LNCaP clone FGC (cell line): ENCODE measurements at places on chromosomes 12 and 14.

DNA sequence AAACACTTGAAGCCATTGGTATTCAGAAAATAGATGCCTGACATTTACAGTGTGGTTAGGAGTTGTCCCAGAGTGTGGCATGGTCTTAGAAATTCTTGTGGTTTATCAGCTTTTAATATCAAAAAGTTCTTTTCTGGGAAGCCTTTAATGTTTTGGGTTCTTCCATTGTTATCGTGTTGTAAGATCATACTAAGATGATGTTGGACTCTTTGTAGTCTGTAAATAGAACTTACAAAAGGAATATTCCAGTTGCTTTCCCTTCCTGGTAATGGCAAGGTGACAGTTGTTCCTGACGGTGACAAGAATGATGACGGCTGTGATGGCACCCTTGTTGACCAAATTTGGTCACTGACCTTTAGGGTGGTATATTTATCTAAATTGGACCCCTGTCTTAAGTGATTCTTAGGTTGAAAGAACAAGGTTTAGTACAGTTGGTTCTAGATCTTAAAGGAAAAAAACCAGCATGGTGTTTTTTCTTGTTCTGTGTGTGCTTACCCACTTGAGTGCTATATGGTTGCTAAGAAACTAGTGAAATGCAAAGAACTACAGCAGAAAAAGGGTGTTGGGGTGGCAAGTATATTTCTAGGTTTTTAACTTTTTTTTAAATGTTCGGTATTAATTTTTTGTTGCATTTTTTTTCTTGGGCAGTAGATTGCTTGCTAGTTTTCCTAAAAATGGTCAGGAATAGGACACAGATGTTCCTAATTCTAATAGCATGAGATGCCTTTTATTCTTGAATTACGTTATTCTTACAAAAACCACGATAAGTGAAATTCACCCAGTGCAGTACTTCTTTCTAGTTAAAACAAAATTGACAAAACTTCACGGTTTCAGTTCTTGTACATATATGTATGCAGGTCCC, 2.1 kb downstream of the ATP2A2 start:
- no peak for DNase-seq

DNA sequence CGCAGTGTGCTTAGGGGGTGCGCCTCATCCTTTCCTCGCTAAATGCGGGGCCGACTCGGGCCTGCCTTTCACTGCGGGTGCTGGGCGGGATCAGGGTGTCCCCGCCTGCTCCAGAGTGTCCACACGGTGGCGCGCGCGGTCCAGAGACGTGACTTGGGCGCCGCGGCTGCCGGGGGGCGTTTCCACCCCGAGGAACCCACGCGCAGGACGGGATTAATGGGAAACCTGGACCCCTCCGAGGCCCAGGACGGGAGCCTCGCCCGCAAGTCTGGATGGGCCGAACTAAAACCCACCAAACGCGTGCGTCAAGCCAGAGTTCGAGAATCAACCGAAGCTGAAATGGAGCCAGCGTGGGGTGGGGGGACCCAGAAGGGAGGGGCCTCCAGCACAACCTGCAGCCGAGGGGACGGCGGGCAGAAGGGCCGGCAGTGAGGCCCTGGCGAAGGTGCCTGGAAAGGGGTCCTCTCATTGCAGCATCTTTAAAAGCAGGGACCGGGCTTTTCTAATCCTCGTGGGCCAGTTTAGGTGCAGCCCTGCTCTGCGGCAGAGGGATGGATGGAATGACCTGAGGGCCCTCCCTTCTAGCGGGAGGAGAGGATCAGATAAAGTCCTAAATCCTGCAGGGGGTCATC, 93.3 kb downstream of the NINJ2 start:
- no peak for DNase-seq

DNA sequence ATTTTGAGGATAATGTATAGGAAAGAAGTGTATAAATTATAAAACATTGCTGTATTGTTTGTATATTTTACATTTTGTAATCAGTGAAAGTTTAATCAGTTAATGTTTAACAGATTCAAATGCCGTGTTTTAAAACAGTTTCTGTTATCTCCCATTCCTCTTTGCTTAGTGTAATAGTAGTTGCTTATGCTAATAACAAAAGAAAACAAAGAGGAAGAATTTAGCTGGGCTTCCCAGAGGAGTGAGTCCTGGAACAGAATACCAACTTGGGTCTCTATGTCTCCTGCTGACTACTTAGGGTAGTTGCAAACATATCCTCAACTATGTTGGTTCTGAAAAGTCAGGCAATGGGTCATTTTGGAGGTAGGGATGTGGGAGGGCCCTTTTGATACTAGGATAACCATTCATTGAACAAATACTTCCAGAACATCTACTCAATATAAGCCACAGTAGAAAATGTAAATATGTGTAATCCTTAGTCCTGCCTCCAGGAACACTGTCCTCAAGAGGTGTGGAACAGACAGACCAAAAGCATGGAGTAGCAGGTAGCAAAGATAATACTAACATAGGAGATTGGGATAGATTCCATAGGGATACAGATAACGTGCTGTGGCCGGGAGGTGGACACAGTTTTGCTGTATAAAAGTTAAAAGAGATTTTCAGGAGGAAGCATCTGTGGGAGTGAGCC, 36.1 kb upstream of the EVL start:
- DNase-seq = no peak

GRCh38 chr14:101736585-101736984, 24.9 kb upstream of the PPP2R5C start:
- no peak for DNase-seq

DNA sequence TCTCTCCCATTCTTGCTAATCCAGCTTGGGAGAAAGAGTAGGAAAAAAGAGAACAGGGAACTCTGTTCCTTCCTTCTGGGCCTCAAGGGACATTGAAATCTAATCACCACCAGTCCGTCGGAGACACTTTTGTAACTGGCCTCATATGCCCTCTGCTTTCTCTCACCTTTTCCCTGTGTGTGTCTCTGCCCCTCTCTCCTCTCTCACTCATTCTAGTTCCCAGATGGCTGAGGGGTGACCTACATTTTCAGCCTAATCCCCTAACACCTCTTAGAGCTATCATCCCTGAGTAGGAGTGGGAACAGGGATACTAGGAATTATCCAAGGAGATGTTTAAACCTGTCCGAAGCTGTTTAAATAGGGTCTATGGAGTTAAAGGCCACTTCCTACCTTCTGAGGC, 8.9 kb upstream of the PCK2 start:
- no peak for DNase-seq

DNA sequence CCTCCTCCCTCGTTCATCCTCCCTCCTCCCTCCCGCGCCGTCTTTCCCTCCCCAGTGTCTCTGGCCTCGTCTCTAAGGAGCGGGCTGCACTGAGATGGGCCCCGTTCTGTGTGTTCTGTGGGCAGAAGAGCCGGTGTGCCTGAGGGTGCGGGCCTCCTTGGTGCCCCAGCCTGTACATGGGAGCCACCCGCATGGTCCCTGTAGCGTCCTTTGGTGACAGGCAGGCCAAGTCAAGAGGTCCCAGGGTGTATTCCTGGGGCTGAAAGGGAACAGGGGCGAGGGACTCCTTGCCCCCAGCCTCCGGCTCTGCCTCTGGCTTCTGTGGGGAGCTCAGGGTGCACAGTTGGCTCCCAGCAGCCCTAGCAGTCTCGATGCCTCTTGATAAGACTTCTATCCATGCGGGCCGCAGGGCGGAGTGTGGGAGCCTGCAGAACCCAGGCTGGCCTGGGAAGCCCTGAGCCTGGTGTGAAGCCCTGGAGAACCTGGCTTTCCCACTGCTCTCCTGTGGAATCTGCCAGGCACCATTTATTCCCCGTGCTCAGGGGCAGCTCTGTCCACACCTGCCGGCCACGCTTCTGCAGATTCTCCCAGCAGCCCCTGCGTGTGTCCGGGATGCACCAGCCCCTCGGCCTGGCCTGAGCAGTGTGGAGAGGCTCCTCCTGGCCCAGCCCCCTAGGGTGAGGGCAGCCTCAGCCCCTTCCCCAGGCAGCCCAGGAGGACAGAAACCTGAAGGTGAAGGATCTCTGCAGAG, 181.3 kb downstream of the KIF26A start:
- no peak for DNase-seq

- no peak for DNase-seq
Measured at GRCh38 chr12:6996040-6996441, 22.2 kb downstream of the LPCAT3 start.

- no peak for DNase-seq
Measured at GRCh38 chr12:132116709-132117557, 27.2 kb downstream of the DDX51 start.

DNA sequence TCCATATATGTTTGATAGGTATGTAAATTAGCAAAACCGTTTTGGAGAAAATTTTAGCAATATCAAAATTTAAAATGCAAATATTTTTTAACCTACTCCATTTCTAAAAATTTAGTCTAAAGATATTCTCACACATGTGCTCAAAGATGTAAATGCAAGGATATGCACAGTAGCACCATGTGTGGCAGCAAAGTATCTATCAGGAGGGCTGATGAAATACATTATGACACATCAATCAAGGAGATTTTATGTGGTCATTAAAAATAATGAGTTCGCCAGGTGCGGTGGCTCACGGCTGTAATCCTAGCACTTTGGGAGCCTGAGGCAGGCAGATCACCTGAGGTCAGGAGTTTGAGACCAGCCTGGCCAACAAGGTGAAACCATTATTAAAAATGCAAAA, 8.0 kb upstream of the C1R start:
- DNase-seq = no peak

GRCh38 chr12:68119724-68120211, 39.8 kb downstream of the IFNG start:
- no peak for DNase-seq

- DNase-seq = peak; percentile 83
Measured at GRCh38 chr12:121917950-121918678, at the start of gene CFAP251. Gene CFAP251, plus strand, starts transcription at chr12:121918592. Its CDS starts 2,714 bp downstream, at chr12:121921306.

- DNase-seq = no peak
Measured at GRCh38 chr12:52255926-52256583, 18.4 kb upstream of the KRT86 start.
